ENCODE measurements at places on chromosomes 4 and X.

- DNase-seq = no peak
Measured at GRCh38 chr4:1567808-1568581, 116.1 kb downstream of the FAM53A start.

DNA sequence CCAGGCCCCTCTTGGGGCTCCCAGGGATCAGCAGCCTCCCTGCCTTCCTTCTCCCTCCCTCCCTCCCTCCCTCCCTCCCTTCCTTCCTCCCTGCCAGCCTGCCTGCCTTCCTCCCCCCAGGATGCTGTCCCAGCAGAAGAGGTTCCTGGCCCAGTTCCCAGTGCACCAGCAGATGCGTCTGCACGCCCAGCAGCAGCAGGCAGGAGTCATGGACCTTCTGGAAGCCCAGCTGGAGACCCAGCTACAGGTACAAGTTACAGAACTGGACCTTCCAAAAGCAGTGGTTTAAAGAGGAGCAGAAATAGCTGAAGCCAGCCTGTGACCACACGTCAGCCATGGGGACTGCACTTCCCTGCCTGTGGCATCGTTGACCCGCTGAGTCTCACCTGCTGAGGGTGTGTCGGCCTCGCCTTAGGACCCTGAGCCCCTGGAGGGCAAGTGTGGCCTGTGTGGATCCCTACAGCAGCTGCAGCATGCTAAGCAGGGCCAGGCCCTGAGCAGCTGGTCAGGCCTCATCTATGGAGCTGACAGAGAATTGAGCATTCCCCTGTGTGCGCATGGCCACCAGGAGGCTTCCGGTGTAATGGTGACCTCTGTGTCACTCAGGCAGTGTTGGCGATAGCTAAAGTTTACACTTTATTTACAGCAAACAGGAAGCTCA, 84.7 kb downstream of the CRMP1 start:
- peak; percentile 68 for DNase-seq

DNA sequence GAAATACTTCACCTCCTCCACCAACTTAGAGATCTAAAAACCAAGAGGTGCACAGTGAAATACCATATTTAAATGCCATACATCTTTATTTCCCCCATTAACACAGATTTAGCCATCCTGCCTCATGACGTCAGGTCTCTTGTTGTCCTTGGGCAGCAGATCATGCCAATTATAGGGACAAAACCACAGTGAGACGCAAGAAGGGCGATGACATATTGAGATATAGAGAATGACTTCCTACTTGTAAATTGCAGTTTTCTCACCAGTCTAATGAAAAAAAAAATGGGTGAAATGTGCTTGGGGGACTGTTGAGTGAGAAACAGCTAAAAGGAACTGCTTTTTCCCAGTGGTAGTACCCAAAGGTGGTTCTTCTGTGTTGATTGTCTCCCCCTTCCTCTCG, 24.3 kb downstream of the RS1 start:
- no peak for DNase-seq

GRCh38 chrX:7233580-7234406, 85.8 kb upstream of the PUDP start:
- DNase-seq = no peak

GRCh38 chrX:76433219-76433618, 5.7 kb downstream of the MAGEE1 start:
- DNase-seq = no peak

GRCh38 chr4:176011529-176011928, 54.1 kb upstream of the WDR17 start:
- no peak for DNase-seq

- DNase-seq = no peak
Measured at GRCh38 chr4:168805341-168805740, 204.7 kb downstream of the CBR4 start.

- no peak for DNase-seq
Measured at GRCh38 chrX:70168238-70169188, 8.8 kb upstream of the DGAT2L6 start.

- DNase-seq = no peak
Measured at GRCh38 chr4:185863946-185864345, 52.0 kb upstream of the SORBS2 start.

- DNase-seq = no peak
Measured at GRCh38 chr4:7434766-7435150, at the start of gene PSAPL1. Gene PSAPL1, minus strand, starts transcription at chr4:7434930. Its CDS starts 51 bp downstream, at chr4:7434879.

GRCh38 chrX:108250654-108251579, 159.3 kb downstream of the ATG4A start:
- DNase-seq = no peak

GRCh38 chr4:158255727-158256324, 45.5 kb downstream of the TMEM144 start:
- peak; percentile 45 for DNase-seq

- peak; percentile 65 for DNase-seq
Measured at GRCh38 chr4:86033171-86033570, 326.7 kb downstream of the MAPK10 start.

DNA sequence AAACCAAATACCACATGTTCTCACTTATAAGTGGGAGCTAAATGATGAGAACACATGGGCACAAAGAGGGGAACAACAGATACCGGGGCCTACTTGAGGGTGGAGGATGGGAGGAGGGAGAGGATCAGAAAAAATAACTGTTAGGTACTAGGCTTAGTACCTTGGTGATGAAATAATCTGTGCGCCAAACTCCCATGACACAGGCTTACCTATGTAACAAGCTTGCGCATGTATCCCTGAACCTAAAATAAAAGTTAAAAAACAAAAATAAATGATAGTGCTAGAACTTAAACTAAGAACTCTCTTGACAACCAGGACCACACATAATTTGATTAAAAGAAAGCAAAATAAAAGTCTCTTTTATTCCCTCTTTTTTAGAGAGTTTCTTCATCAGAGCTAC, 150.6 kb downstream of the CHIC2 start:
- DNase-seq = no peak

DNA sequence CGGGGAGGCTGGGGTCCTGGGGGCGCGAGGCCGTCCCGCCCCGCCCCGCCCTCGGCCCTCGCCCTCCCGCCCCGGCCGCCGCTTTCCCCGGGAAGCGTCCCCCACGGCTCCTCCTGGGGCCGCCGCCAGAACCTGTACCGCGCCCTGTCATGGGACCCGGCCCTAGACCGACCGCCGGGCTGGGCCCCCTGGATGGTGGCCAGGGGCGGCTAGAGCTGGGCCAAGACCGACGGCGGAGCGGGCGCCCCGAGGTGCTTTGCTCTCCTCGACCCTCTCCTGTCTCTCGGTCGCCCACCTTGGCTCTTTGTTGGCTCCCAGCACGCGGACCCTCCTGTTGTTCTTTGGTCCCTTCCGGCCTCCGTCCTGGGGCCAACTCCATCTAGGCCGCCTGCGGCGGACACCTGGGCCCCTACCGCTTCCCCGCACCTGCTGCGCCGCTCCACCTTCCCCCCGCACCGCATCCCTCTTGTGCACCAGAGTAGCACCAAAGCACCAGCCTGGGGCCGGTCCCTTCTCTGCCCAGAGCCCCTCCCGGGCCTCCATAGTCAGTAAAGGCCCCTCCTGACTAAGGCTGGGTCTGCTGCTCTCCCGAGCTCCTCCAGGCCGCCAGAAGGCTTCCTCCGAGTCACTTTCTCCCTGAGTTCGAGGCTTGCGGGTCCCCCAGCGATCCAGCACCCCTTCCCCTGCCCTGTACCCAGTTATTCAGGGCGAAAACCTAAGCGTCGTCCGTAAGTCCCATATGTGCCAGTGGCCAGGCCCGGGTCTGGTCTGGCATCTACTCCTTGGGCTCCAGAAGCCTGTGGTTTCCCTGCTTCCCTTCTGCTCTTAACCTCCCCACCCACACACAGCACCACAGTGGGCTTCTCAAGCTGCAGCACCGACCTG, 587 bp downstream of the TACC3 start:
- DNase-seq = no peak

GRCh38 chr4:64582492-64582891, 173.2 kb upstream of the TECRL start:
- no peak for DNase-seq

DNA sequence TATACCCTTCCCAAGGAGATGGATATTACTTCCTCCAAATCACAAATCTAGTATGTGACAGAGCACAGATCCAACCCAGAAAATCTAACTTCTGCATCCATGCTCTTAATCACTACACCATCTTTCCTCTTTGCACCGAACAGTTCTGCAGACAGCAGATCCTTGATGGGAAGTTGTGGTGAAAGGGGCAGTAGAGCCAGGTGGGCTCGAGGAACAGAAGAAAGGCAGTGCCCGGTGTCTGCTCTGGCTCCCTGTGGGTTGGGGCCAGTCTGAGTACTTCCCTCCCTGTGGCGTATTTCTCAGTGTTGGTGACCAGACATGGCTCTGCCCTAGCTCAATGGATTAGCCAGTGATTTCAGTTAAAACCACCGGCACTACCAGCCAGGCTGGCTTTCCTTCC, 15.3 kb downstream of the HOPX start:
- no peak for DNase-seq

DNA sequence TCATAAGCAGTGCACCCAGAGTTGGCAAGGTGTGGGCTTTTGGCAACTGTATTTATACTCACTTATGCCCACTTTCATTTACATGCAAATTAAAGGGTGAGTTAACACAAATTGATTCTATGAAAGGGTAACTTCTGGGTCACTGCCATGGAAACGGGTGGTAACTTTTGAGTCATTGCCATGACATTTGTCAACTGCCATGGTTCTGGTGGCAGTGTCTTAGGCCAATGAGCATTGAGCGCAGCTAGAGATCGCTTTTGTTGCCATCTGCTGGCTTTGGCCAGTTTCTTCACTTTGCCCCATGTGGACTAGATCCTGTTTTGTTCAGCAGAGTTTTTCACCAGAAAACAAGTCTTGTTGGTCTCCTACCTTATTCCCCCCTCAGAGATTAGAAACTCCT, 170.8 kb upstream of the NUDT6 start:
- no peak for DNase-seq

DNA sequence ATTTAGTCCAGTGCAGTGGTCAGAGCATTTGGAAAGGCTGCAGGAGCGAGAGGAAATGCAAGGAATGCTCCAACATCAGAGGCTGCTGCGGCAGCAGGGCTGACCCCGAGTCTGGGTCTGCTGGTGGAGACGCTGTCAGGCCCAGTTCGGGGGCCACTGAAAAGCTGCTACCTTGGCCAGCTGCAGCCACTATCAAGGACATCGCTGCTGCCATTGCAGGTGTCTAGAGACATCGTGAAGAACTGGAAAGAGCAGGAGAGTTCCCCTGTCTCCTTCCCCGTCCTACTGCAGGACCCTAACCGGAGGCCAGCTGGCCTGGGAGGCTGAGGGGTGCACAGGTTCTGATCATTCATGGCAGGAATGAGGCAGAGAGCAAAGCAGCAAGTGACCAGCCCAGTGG, 29.5 kb upstream of the GPR78 start:
- DNase-seq = no peak

DNA sequence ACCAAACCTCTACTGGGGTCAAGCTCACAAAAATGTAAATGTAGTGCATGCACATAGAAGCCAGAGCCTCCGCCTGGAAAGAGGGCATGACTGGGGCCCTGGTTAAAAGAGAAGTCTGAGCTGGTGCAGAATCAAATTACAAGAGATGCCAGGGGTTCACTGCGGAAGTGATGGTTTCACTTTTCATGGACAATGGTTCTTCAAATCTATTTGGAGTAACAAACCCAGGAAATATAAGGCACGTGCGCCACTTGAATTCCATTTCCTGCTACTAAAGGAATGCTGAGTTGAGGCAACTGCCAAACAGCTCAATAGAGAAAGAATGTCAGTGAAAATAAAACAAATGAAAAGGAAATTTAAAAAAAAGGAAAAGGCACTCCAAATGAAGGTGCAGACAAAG, 79.8 kb downstream of the FUNDC1 start:
- no peak for DNase-seq
